Putamen (tissue), 1 donor: ENCODE measurements at places on chromosomes 6 and 20.

- no peak for DNase-seq
Observed at GRCh38 chr20:50526403-50526989, 16.3 kb downstream of the PTPN1 start.

- DNase-seq: no peak
Observed at GRCh38 chr6:93087606-93088005, 331.8 kb downstream of the EPHA7 start.

DNA sequence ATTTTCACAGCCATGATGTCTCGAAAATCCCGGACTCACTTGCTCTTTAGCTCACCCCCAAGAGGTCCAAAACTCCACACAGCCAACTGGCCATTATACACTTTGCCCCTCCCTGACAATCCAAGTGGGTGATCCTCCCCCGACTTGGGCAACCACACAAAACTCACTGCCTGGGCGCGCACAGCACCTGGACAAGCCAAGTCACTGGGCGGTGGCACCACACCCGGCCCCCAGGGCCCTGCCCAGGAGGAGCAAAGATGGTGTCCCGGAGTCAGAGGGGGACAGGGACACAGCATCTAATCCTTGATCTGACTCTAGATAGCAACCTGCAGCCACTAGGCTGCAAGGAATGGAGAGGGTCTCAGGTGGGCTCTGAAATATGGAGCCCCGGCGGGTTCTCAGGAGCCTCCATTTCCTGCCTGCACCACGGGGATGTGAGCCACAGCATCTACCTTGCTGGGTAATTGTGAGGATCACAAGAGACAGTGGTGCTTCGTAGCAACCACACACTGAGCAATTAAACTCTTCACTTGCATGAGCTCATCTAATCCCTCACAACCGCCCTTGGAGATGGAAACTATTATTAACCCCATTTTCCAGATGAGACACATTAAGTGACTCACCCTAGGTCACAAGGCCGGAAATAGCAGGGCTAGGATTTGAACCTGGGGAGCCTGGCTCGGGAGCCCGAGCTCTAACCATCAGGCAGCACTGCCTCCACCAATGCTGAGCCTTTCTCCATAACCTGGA lies 66.6 kb downstream of the BMP7 start:
- no peak for DNase-seq

- no peak for DNase-seq
Observed at GRCh38 chr6:3913077-3913957, 64.1 kb downstream of the FAM50B start.

DNA sequence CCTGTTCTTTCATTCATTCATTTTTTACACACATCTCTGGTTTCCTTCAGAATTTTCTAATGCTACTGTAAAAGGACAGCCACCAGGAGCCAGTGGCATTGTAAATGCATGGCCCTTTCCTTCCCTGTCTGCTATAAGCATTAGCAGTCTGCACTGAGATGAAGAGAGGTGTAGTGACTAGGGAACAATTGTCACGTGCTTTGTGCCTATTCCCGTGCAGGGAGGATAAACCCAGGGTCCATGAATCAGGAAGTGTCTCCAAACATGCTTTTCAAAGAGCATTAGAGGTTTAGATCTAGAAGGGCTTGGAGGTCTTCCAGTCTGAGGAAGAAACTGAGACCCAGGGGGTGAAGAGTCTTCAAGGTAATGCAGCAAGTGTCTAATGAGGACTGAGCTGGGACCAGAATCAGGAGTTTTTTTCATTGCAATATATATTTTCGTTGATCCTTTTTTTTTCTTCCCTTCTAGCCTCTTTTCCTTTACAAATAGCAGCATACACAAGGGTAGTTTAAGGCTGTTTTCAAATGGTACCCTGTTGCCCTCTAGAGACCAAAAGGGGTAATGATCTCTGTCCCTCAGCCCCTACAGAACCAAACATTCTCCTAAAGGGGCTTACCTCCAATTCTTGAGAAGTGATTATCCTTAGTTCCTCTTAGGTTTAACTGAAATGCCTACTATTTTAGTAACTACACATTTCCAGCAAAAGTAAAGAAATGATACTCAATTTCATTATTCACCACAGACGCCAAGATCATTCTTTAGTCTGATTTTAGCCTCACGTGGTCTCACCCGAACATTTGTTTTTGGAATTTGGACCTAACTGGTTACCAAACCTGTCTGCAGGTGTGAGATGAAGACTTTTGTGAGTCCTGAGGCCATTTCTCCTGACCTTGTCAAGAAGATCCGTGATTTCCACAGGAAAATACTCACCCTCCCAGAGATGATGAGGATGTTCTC lies 6.6 kb downstream of the TRIM15 start:
- DNase-seq: no peak

DNA sequence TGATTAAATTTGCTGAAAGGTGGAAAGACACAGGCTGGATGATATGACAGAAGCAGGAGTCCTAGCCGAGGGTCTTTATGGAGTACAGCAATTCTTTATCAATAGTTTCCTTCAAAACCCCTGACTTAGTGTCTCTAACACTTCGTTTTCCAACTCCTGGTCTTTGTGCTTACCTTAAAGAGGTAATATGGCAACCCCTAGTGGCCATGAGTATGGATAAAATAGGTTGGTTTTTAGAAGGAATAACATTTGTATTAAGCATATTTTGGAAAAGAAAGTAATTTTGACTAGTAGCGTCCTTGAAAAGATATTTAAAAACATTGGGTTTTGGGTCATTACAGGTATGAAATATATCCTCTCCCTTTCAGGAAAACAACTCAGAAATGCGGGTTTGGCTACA lies 51.9 kb downstream of the VGLL2 start:
- DNase-seq: no peak

- DNase-seq: no peak
Observed at GRCh38 chr20:48607544-48607865, 220.3 kb downstream of the PREX1 start.

- no peak for DNase-seq
Observed at GRCh38 chr6:42021847-42022754, 28.2 kb upstream of the TAF8 start.

GRCh38 chr20:59050437-59050836 lies 7.9 kb upstream of the PRELID3B start:
- no peak for DNase-seq

- no peak for DNase-seq
Observed at GRCh38 chr6:7954477-7955200, 44.1 kb upstream of the TXNDC5 start.
